ENCODE measurements at places on chromosomes 3 and 15.

DNA sequence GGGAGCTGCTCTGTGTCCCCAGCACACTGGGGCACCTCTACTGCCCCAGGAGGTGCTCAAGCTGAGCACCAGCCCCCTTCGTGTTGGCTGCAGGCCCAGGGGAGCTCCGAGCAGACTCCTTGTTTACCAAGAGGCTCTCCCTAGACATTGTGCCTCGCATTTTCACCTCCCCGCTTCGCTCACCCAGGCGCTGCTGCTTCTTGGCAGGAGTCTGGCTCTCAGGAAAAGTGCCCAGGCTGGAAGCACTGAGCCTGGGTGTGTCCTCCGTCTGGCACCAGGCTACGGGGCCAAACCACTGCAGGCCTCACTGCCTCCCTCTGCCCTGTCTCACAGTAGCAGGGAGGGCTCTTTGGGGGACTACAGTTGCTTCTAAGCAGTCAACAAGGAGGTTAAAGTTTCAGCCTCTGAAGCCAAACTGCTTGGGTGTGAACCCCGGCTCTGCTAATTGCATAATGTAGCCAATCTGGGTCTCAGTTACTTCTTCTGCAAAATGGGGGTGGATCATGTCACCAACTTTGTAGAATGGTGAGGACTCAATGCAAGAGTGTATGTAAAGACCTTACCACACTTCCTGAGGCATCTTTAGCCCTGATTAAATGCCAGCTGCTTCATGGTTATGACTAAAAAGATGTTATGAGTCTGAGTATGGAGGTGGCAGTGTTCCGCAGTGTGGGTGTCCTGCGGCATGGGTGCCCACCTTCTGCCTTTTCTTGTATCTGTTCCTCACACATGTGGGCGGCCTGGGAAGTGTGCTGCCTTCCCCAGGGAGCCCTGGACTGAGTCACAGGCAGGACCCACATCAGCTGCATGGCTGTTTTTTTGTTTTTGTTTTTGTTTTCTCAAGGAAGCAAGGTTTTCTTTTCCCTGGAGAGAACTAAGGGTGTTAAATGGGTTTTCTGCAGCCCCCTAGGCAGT is 88.9 kb downstream of the CLSTN2 start:
- no peak for DNase-seq

GRCh38 chr3:146416366-146416765 is 53.0 kb downstream of the PLSCR2 start:
- DNase-seq = no peak

DNA sequence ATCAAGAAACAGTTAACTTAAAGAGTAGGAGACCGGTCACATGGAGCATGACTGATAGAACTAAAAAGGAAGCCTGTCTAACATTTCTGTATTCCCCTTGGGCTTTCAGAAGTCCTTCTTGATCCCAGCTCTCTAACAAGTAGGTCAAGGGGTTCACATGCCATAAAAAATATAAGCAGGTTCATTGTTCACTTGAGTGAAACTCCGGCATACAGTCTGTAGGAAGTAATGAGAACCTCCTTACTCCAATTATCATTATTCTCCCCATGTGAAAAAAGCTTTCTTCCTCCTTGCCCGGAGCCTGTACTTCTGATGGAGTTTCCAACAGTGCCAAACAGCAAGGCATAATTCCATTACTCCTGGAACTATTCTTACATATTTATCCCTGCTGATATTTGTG is 242.8 kb upstream of the CNTN4 start:
- no peak for DNase-seq

GRCh38 chr15:52337198-52337853 is 41.7 kb upstream of the MYO5C start:
- DNase-seq = peak; percentile 89

DNA sequence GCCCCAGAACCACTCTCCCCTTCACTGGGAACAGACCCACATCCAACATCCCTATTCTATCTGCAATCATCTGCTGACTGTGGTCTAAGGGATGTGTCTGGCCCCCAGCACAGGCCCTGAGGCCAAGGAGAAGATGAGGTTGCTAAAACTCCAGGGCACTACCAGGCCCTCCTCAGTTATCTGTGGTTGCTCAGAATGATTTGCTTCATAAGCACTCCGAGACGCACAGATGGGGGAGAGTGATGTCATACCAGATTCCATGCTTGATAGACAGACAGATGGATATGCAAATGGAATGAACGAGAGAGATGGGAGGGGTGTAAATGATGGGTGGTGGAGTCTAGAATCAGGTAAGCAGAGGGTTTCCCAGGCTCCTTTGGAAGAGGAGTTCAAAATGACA is 57.8 kb downstream of the CEMIP start:
- no peak for DNase-seq

DNA sequence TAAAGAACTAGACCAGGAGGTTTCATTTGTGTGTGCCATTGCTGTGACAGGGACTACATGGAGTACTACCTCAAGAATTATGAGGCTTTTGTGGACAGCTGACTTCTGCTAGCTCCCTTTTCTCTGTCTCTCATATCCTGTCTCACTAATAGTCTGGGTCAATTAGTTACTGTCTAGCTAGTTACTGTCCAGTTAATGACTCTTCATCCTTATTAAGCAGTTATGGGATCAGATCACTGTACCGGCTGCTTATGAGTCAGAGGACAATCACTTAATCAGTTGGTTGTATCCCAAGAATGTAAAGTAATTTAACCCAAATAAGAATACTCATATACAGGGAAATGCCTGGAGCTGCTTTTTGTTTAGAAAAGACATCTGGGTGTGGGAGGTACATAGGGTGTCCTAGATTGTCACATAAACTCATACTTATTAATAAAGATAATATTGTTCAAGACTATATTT is 158.0 kb downstream of the CDIN1 start:
- DNase-seq = peak; percentile 65

DNA sequence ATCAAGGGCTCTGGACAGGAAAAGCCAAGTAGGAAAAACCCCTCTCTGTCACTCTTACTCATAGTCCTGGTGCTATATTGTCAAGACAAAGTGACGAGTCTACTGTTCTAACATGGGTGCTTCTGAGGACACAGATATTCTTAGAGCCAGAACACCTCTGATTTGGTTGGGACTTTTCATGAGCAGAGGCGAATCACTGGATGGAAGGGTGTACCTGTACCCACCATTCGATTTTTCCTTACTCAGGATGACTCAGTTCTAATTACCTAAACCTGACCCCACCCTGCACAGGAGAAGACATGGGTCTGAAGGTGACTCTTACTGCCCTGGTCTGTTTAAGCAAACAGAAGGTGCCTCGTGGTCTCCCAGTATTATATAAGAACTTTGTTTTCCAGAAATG is 58.5 kb downstream of the ABCC5 start:
- DNase-seq = peak; percentile 92

GRCh38 chr3:69143612-69144011 is 21.2 kb upstream of the LMOD3 start:
- DNase-seq = peak; percentile 66

GRCh38 chr3:146133441-146133840 is 27.5 kb downstream of the PLOD2 start:
- no peak for DNase-seq

GRCh38 chr15:68378595-68378994 is 53.4 kb downstream of the ITGA11 start:
- no peak for DNase-seq

DNA sequence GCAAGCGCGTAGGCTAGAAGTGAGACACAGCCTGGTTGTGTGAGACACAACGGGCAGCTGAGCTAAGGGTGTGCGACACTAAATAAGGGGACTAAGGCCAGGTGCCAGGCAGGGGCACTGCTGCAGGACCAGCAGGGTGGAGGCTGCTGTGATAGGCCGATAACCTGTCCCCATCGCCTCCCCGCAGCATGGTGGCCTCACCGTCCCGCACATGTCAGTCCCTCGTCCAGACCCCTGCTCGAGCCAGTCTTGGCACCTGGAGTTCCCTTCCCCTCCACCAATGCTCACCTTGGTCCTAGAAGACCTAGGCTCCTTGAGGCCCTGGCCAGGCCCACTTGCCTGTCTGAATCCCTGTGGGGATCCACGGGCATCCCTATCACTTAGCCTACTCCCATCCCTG is 96.1 kb downstream of the HMG20A start:
- no peak for DNase-seq

- no peak for DNase-seq
These were observed 81.3 kb downstream of the TMEM39A start for GRCh38 chr3:119382134-119382533.

GRCh38 chr15:35115155-35115725 is 30.1 kb upstream of the NANOGP8 start:
- DNase-seq = no peak

- DNase-seq = no peak
These were observed 4.6 kb downstream of the TADA3 start for GRCh38 chr3:9787714-9788113.

DNA sequence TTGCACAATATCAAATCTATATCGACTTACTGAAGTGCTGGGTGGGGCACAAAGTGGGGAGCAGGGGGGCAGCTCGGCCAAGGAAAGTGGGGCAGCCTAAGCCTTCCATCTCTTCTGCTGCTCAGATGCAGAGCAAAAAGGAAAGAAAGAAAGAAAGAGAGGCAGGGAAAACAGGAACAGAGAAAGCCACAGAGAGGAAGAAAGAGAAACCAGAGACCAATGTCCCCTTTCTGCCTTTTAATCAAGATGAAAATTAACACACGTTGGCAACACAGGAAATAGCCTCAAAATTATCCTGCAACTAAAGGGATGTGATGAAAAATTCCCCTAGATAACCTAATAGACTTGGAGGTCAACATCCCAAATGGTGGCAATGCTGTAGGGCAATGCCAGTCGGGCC is 72.2 kb upstream of the RAD18 start:
- no peak for DNase-seq

DNA sequence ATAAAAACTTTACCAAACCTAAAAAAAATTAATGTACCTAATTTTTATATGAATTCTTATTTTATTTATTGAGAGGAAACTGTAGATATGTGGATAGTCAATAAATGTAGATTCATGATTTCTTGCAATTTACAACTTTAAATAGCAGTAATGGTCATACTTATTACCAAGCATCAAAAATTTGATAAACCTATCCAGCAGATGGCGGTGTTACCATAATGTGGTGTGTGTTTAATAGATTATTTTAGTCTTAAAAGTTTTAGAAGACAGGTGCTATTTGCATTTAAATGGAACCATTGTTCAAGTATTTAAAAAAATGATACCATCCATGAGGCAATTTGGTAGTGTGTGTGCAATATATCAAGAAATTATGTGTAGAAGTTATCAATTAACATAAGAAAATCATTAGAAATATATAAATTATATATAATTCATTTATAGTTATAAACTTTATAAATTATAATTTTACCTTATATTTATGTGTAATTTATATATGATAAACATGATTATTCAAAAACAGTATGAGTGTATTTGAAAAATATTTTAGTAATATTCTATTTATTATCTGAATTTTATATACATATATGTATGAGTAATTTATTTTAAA is 176.0 kb upstream of the BCHE start:
- DNase-seq = peak; percentile 58

DNA sequence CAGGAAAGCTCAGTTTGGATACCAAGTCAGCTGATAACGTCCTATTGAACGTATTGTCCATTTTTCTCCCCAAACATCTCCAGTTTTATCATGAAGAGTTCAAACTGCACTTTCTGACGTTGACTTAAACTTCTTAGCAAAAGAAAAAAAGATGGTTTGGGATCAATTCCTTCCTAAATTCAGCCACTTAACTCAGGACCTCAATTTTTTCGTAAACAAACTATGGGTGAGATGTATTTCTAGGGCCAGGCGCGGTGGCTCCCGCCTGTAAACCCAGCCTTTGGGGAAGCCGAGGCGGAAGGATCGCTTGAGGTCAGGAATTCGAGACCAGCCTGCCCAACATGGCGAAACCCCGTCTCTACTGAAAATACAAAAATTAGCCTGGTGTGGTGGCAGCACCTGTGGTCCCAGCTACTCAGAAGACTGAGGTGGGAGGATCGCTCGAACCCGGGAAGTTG is 464 bp upstream of the MRPS25 start:
- no peak for DNase-seq

DNA sequence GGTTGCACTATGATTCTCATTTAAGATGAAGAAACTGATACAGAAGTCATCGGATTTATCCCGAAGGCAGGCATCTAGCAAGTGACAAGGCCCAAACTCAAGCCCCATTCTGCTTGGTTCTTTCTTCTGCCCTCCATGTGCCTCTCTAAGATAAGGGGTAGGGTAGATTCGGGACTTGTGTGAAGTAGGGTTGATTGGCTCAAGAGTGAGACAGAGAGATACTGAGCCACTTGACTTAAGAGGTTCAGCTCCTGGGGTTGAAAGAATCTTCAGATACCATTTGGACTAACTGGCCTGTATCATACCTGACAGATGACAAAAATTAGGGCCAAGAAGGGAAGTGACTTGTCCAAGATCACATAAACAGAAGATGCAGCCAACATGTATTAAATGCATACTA is 891 bp downstream of the RFT1 start:
- no peak for DNase-seq
